ENCODE measurements at places on chromosomes 3 and 15.

- DNase-seq: no peak
Observed at GRCh38 chr15:39628546-39629257, 47.8 kb downstream of the THBS1 start.

- no peak for DNase-seq
Observed at GRCh38 chr3:172383306-172383796, 64.9 kb downstream of the GHSR start.

GRCh38 chr3:195226900-195227447 lies 44.0 kb downstream of the XXYLT1 start:
- DNase-seq: no peak

- DNase-seq: no peak
Observed at GRCh38 chr3:108538083-108538482, 27.7 kb upstream of the MYH15 start.

DNA sequence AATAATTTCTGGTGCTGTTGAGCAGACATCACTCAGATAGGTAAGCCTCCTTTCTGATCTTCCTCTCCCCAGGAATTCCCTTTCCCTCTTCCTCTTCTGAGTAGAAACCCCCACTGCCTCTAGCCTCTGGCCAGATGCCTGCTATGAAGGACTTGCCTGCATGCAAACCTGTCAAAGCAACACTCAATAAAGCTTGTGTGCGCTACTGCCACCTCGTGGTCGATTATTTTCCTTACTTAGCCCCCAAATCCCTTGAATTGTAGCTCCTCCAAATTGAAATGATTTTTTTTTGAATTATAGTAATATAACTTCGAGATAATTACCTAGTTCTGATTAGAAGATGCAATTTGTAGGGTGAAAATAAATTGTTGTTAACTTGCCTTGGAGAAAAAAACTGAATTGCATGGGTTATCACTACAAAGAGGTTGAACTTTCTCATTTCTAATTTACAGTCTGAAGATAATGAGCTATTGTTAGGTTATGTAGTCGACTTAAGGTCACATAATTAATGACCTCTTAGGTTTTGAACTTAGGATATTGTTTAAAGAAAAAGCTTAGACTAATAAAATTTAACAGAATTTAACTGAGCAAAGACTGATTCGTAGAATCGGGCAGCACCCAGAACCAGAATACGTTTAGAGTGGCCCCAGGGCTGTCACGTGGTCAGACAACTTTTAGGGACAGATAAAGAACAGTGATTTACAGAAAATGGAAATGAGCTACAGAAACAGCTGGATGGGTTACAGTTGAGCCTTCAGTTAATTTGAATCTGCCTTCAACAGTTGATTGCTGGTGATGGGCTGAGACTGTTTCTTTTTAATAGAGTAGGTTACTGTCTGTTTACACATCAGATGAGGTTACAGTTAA lies 269.3 kb downstream of the ARPP21 start:
- DNase-seq: no peak

DNA sequence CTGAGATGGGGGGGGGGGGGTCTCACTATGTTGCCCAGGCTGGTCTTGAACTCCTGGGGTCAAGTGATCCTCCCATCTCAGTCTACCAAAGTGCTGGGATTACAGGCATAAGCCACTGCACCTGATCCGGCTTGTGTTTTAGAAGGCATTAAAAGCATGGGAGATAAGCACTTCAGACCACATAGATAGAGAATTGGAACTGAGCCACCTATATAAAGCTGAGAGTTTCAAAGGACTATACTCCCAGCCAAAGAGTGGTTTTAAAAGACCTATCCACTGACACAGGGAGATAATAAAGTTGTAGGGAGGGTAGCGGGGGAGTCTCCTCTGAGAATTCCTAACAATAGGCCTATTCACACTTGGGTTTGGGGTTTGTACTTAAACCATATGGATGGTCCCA lies 34.8 kb downstream of the DENND4A start:
- DNase-seq: no peak

Data from stimulated activated CD4-positive, alpha-beta T cell treated with anti-CD3 and anti-CD28 coated beads, Interleukin-1b, Interleukin-23, amount 100 ng/mL, for 1 hour (primary cell).